ENCODE measurements at places on chromosomes 1 and 21. TPM values are rescaled to one million over a fixed set of nuclear protein-coding genes. Genes with fewer than 3 reads are reported as not detected.
A peak's percentile ranks its signal among the peaks of the same experiment; 100 is the strongest.

The OR2T35 gene
- total RNA-seq: not detected

The CFHR4 gene
- not detected for total RNA-seq

The DNAI4 gene
- 0.29 TPM for total RNA-seq

The RNF19B gene
- 25.8 TPM for total RNA-seq

The ANKRD65 gene
- 1.2 TPM for total RNA-seq

The EVI5 gene
- total RNA-seq: 8.8 TPM

- peaks cover 54% of the 10 kb centered on the region for H3K4me1 ChIP-seq
- no peaks in the 10 kb centered on the region for H3K27me3 ChIP-seq
- DNase-seq: peak; percentile 93
These were observed at the start of gene SH3BP5L for GRCh38 chr1:248825909-248826760. Gene SH3BP5L (minus strand): TSS chr1:248825915. CDS start chr1:248824935, 980 bp downstream.

DNA sequence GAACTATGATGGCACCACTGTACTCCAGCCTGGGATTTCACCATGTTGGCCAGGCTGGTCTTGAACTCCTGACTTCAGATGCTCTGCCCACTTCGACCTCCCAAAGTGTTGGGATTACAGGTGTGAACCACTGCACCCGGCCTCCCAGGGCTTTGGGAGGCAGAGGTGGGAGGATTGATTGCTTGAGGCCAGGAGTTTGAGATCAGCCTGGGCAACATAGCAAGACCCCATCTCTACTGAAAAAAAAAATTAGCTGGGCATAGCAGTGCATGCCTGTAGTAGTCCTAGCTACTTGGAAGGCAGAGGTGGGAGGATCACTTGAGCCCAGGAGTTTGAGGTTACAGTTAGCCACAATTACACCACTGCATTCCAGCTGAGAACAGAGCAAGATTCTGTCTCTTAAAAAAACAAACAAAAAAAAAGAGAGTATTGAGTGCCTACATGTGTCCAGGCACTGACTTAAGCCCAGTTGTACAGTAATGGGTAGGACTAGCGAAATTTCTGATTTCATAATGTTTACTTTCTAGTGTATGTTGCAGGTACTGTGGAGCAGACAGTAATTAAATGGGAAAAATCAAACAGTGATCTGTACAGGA is 4.2 kb downstream of the MANEAL start:
- no peak overlapping the region for H3K27ac ChIP-seq
- H3K27me3 ChIP-seq: no peaks in the 10 kb centered on the region
- DNase-seq: no peak
- H3K36me3 ChIP-seq: no peaks in the 10 kb centered on the region

- H3K27ac ChIP-seq: no peak overlapping the region
- no peaks in the 10 kb centered on the region for H3K36me3 ChIP-seq
- peaks cover 5% of the 10 kb centered on the region for H3K4me1 ChIP-seq
- H3K4me3 ChIP-seq: no peak overlapping the region
- H3K27me3 ChIP-seq: no peaks in the 10 kb centered on the region
These were observed 1.4 kb downstream of the LAD1 start for GRCh38 chr1:201397675-201398074.

DNA sequence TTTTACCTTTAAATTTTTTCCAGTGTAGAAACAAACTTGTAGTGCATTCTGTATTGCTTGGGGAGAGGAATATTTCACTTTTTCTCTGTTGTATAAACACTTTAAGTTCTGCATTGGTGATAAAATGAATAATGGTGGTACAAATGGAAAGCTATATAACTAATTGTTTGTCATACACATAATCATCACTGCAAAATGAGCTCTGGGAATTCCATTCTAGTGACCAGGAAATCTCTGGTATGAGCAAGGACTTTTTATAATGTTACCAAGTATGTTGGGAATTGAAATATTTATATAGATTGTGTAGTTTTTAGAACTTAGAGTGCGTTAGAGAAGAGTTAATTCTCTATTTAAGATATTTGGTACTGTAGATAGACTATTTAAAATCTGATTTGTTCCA is 5.0 kb upstream of the FMN2 start:
- no peak for DNase-seq
- H3K4me1 ChIP-seq: no peaks in the 10 kb centered on the region

- H3K36me3 ChIP-seq: no peaks in the 10 kb centered on the region
- DNase-seq: no peak
- no peak overlapping the region for H3K27ac ChIP-seq
These were observed 23.0 kb downstream of the S100A10 start for GRCh38 chr1:151970626-151971025.

- peaks cover 3% of the 10 kb centered on the region for H3K27me3 ChIP-seq
- peaks cover 25% of the 10 kb centered on the region for H3K4me1 ChIP-seq
- H3K27ac ChIP-seq: peak overlapping the region; percentile 81
- DNase-seq: no peak
- no peak overlapping the region for H3K4me3 ChIP-seq
These were observed 116.6 kb downstream of the LMX1A start for GRCh38 chr1:165239873-165240272.

DNA sequence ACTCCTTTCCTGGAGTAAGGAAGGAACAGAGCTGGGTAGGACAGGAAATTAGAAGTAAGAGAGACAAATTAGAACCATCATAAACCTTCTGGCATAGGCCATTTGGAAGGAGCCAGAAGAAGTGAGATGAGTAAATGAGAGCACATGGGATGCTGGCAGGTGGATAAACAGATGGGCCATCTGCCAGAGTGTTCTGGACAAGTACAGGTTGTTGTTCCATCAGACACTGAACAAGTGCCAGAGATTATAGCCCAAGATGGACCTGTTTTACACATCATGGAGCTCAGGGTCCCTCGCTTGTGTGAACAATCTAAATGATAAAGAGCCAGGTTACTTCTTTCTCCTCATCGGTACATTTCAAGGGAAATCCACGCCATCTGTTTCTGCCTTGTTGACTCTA is 200.3 kb downstream of the HHIPL2 start:
- no peaks in the 10 kb centered on the region for H3K36me3 ChIP-seq
- H3K4me3 ChIP-seq: no peak overlapping the region
- no peak overlapping the region for H3K27ac ChIP-seq
- no peaks in the 10 kb centered on the region for H3K4me1 ChIP-seq

GRCh38 chr1:160710517-160711252 is 937 bp downstream of the CD48 start:
- no peak overlapping the region for H3K27ac ChIP-seq
- H3K4me3 ChIP-seq: no peak overlapping the region
- no peak for DNase-seq

DNA sequence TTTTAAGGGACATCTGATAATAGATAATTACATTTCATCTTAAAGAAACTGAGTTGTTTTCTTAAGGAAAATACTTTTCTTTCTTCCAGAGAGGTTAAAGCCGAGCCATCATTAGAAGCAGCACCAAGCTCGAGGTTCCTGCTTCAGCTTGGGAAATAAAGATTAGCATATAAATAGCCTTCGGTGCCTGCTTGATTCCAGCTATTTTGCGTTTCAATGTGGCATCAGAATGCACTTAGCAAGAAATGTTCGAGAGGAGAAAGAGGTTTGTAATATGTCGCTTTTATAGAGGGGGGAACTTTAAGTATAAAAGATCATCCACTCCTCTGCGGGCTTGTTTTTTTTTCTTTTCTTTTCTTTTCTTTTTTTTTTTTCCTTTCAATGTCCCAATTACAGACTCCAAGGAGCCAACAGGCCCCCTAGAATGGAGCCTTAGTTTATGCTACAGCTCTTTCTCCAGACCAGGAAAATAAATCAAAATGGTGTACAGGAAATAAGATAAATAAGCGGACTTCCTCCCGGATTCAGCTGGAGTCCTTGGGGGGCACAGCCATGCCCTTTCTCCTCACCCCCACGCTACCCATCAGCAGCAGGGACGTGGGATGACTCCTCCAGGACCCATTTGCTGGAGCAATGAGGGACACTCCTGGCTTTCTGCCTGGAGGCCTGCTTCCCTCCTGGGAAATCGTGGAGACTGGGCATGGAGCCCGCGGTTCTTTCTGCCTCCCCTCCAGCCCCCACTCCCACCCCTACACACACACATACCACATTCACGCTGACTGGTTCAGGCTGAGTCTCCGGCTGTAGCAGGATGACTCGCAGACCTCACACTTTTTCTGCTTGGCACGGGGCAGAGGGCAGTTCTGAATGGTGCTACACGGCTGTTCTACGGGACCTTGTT is 131.6 kb downstream of the RRAGC start:
- no peak overlapping the region for H3K4me3 ChIP-seq
- no peaks in the 10 kb centered on the region for H3K36me3 ChIP-seq

Data from gastrocnemius medialis (tissue), 4 donors.